ENCODE measurements at places on chromosomes 2 and 18.

GRCh38 chr2:203444738-203445137 lies 90.4 kb downstream of the RAPH1 start:
- DNase-seq, result no peak

DNA sequence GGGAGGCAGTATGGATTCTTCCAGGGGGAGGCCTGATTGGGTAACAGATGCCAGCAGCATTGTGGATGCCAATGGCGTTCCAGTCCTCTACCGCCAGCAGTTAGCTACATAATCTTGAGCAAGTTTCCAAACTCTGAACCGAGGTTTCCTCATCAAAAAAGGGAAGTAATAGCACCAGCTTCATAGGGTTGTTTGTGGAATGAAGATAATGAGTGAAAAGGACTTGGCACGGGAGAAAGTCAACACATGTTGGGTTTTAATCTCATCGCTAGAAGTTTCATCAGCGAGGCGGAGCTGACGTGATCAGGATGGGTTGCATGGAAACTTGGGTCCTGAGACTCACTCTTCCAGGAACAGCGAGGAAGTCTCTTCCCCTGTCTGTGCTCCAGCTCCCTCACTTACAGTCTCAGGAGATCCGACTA lies 266.7 kb downstream of the SH3BP4 start:
- no peak for DNase-seq

DNA sequence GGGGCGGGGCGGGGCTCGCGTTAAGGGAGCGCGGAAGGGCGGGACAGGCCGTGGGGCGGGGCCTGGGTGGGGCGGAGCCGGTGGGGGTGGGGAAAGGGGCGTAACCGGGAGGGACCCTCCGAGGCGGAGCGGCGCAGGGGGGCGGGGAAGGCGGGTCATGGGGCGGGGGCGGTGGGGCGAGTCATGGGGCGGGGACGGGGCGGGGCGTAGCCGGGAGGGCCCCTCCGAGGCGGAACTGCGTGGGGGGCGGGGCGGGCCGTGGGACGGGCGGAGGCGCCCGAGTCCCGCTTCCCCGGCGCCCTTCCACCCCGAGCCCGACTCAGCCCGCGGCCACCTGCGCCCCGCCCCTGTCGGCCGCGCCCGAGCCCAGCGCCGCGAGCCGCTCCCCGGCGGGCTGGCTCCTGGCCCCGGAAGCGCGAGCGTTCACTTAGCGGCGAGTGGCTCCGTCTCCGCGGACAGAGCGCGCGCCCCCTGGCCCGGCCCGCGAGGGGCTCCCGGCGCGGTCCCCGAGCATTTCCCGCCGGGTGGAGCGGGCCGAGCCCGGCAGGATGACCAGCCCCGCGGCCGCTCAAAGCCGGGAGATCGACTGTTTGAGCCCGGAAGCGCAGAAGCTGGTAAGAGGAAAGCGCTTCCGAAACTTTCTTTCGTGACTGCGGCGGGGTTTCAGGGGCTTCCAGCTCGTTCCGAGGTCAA lies 64.7 kb downstream of the LRRFIP1 start:
- peak; percentile 87 for DNase-seq

GRCh38 chr2:201320701-201321100 lies 36.4 kb downstream of the FLACC1 start:
- no peak for DNase-seq

GRCh38 chr2:171102802-171103201 lies 57.9 kb downstream of the TLK1 start:
- DNase-seq, result no peak
